ENCODE measurements at places on chromosomes 4 and X.

- DNase-seq: no peak
These were observed 4.6 kb upstream of the GCNA start for GRCh38 chrX:71573590-71573989.

DNA sequence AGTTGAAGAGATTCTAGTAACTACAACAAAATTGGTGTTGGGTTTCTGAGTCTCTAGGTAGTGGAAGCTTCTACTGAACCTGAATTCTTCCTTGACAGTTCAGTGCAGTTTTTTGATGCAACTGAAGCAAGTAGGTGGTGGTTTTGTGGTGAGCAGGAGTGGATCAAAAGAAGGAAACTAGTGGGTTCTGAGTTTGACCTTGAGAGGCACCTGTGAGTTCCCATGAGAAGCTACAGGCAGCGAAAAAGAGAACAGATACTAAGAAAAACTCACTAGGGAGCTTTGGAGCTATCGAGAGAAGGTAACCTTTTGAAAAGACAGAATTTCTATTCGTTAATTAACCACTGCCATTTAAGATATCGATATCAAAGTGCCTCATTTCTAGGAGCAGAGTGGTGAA is 145.2 kb downstream of the PDHA2 start:
- DNase-seq: no peak

DNA sequence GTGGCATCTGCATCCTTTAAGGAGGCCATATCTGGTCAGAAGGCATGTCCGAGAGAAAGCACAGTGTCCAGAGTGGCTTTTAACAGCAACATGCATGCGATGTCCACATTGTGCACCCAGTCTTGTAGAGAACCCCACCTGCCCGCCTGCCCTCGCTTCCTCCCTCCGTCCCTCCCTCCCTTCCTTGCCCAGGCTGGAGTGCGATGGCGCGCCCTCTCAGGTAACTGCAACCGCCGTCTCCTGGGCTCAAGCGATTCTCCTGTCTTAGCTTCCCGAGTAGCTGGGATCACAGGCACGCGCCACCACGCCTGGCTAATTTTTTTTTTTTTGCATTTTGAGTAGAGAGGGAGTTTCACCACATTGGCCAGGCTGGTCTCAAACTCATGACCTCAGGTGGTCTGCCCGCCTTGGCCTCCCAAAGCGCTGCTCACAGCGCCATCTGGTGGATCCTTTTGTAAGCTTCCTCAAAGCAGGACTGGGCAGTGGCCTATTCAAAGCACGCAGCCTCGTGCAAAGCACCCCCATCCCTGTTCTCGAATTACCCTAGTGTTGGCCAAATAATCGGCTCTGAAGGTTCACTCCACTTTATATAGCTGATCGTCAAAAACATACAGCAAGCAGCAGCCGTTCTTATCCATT is 15.0 kb downstream of the BRCC3 start:
- DNase-seq: no peak

- peak; percentile 40 for DNase-seq
These were observed 338 bp upstream of the KLHL2 start for GRCh38 chr4:165207016-165207430.

GRCh38 chr4:60201052-60201673 is 999.0 kb upstream of the ADGRL3 start:
- peak; percentile 63 for DNase-seq

GRCh38 chrX:40844471-40844870 is 109.1 kb upstream of the MED14 start:
- peak; percentile 56 for DNase-seq

DNA sequence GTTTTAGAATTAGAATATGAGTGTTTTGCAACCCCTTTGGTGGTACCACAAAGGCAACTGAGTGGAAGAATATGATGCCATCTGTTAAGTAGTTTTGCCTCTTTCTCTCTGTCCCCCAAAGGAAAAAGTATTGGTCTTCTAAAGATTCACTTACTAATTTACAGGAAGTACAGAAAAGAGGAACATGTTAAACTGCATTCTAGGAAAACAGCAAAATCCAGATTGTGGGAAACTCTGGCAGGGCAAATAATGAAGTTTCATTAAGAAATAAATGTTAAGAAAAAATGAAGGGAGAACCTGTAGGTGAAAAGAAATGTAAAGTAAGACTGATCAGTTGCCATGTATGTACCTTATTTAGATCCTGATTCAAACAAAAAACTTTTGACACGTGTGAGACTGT is 39.3 kb downstream of the NSUN7 start:
- no peak for DNase-seq

- no peak for DNase-seq
These were observed 219.3 kb upstream of the LDB2 start for GRCh38 chr4:17117746-17118145.

DNA sequence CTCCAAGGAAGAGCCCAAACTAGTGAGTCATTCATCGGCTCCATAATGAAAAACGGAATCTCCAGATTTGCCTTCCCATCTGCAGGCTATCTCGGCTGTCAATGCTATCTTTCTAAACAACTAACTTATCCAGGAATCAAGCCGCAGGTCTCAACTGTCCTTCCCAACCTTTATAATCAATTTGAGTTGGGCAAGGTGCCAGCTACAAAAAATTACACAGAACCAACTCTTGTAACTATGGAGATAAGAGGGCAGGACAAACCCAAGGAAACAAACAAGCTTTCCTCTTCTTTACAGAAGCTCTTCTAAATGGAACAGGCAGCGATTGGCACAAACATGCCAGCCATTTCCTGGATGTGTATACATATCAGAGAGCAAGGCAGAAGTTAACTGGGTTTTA is 61.2 kb upstream of the RAI2 start:
- DNase-seq: no peak

DNA sequence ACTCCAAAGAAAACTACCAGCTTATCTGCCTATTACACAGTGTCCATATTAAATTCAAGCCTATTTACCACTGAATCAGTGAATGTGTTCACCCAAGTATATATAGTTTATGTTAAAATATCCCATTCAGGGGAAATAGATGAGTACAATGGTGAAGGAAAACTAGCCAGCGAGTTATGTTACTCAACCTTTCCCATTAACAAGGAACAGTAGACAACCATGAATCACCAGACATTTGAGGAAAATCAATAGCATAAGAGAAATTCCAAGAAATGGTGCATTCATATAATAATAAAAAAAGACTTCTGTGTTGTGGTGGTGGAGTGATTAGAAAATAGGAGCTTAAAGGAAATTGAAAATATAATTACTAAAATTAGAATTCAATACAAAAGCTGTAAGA is 21.3 kb downstream of the IQCM start:
- DNase-seq: no peak

DNA sequence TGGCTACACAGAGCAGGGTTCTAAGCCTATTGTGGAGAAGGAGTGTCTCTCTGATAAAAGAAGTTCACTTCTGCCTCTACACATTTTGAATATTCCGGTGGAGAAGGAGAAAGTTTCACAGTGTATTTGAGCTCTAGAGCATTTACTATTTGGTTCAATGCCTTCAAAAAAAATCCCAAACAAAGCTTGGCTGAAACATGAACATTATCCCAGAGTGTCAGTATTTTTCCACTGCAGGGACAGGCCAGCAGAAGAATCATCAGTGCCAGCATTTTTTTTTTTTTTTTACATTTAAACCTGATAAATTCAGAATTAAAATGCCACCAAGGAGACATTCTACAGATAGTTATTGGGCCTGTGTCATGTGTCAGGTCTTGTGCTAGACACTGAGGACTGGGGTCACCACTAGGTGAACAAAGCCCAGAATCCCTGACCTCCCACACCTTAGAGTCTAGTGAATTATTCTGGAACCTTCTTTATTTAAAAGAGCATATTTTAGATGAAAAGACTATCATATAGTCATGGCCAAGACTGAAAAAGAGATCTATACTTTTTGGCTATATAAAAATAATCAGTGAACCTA is 48.0 kb upstream of the NAP1L5 start:
- no peak for DNase-seq

- no peak for DNase-seq
These were observed 1.3 kb downstream of the ANAPC4 start for GRCh38 chr4:25378437-25378743.

DNA sequence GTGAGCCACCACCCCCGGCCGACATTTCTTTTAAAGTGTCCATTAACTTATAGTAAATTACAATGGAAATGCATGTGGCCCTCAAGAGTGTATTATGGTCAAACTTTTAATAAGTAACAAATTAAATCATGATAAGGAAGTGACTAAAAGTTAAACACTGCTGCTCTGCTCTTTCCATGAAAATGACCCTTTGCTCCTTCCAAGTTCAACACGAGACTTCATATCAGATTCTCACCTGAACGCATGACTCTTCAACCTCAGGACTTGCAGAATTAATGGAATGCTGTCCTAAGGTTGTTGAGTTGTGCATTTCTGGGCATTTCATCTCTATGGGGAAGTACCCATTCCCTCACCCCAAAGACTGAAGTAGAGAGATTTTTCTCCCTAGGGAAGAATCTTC is 27.1 kb downstream of the AWAT2 start:
- DNase-seq: no peak

DNA sequence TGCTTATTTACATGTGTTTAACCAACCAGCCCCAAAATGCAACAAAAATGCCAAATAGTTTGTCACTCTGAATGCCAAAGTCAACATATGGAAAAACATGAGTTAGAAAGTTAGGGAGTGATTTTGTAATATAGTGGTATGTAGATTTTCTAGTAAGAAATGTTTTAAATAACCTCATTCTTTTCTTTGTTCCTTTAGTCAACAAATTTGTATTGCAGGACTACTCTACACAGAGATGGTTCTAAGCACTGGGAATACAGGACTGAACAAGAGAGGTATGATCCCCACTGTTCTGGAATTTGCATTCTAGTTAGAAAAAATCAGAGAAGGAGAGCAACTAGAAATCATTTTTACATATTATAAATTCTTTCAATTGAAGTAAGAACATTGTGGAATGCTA is 218.8 kb upstream of the ANXA10 start:
- peak; percentile 5 for DNase-seq
